ENCODE measurements at places on chromosomes 6 and 20. TPM values are rescaled to one million over a fixed set of nuclear protein-coding genes. Genes with fewer than 3 reads are reported as not detected.
A peak's percentile ranks its signal among the peaks of the same experiment; 100 is the strongest.

DNA sequence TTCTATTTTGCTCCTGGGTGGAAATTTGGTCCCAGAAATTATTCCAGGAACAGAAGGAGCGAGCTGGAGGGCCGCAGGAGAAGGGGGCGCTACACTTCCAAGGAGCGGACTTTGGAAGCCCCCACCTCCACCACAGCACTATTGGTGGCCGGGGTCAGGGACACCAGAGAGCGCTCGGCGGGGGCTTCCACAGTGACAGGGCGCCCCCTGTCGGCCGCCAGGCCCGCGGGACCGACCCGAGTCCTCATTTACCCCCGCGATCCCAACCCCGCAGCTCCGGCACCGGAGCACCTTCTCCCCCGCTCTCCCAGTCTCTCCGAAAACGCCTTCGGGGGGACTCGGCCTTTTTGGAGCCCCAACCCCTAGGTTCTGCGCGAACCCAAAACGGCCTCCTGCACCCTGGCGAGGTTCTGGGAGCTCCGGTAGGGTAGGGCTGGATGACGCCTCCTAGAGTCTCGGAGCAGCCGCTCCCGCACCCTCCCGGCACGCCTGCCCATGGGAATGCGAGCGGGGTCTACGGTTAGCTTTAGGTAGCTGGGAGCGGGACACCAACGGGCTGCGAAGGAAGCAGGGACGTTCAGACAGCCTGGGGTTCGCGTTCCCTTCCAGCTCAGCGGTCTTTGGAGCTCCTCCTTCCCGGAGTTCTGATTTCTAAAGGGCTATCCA is 2.4 kb upstream of the FOXA2 start:
- no peak for DNase-seq

- DNase-seq: peak; percentile 13
Measured at GRCh38 chr6:134111062-134111677, 58.7 kb upstream of the SLC2A12 start.

DNA sequence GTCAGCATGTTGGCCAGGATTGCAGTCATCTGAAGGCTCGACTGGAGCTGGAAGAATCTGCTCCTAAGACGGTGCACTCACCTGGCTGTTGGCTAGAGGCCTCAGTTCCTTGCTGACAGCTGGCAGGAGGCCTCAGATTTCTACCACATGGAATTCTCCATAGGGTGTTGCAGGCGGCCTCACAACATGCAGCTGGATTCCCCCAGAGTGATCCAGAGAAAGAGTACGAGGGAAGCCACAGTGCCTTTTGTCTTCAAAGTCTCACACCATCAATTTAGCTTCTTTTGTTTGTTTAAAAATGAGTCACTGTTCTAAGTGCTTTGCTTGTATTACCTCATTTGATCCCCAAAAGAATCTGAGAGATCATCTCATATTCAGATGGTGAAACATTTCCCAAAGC is 65.5 kb upstream of the FYN start:
- no peak for DNase-seq

- DNase-seq: no peak
Measured at GRCh38 chr20:58746620-58747019, 54.0 kb downstream of the NPEPL1 start.

The TNFAIP3 gene
- total RNA-seq: 29.5 TPM
